Posterior vena cava (tissue), 2 donors: ENCODE measurements at places on chromosomes 3 and 15. TPM values are rescaled to one million over a fixed set of nuclear protein-coding genes. Genes with fewer than 3 reads are reported as not detected.

GRCh38 chr15:48325400-48325799 is 5.8 kb upstream of the DUT start:
- DNase-seq, result no peak

DNA sequence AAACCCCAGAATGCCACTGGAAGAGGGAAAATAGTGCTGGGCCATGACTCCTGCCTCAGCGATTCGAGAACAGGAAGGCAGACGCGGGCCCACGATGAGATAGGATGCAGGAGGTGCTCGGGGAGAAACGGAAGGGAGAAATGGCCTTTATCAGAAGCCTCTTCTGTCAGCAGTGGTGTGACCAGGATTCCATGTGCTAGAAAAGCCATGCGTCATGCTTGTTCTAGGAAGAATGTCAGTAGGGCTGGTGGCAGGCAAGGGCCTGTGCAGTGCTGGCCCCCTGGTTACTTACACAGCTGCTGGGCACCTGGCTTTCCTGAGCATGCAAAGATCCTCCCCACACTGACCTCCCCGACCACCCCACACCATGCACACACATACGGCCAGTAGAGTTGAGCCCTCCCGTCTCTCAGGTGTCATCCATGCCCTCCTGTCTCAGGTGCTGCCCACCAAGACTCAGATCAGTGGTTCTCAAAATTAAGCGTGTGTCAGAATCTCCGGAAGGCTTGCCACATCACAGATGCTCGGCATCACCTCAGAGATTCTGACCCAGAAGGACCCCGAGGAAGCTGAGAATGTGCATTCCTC is 106.7 kb downstream of the ADAMTS17 start:
- no peak for DNase-seq

GRCh38 chr15:66261056-66261455 is 7.5 kb upstream of the MEGF11 start:
- no peak for DNase-seq

DNA sequence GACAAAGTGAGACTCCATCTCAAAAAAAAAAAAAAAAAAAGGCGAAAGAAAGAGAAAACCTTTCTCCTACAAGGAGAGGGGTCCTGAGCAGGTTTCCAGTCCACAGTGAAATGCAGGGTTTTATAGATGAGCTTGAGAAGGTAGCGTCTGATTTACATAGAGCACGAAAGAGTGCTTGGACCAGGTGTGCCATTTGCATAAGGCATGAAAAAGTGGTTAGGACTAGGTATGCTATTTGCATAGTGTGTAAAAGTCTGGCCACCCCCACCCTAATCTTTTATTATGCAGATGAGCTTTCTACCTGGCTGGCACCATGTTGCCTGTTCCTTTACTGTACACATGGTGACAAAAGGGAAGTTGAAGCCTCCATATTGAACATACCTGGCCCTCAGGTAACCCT is 13.6 kb upstream of the RNU6-1 start:
- no peak for DNase-seq

GRCh38 chr3:177322881-177323280 is 125.6 kb upstream of the TBL1XR1 start:
- DNase-seq, result no peak

Gene ATP8B4
- 21.1 TPM for total RNA-seq

- DNase-seq, result no peak
Measured at GRCh38 chr15:79352206-79352605, 41.3 kb downstream of the TMED3 start.

GRCh38 chr3:126022741-126023359 is 53.9 kb downstream of the ROPN1B start:
- DNase-seq, result no peak

DNA sequence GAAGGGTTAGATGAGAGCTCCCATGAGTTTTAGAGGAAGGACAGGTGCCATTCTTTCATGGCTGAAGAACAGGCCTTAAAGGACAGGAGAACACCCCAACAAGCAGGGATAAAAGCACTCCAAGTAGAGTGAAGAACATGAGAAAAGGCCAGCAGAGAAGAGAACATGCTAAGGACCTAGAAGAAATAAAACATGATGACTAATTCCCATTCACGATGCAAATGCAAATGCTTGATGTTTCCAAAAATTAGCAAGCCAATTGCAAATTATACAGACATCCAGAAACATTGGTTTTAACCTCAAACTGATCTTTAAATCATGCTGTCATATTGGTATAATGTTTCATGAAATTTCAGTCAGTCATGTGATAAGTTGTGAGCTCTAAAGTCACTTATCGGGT is 241.7 kb downstream of the CNTN3 start:
- no peak for DNase-seq

Gene UNC45A
- total RNA-seq, result 75.8 TPM

DNA sequence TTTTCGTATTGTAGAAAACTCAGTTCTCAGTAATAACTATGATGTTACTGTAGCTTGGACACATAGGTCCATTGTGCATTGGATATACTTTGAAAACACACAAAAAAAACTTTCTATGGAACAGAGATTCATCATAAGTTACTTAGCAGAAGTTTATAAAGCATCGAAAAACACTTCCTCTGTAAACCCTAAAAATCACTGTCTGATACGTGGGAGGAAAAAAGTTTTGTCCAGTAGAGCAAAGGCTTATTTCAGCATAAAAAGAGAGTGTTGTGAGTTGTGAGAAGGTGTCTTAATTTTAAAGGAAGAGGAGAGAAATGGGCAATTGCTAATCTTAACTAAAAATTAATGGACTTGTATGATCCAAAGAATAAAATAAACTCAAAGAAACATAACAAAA is 64.8 kb downstream of the OSTN start:
- no peak for DNase-seq

GRCh38 chr3:177079684-177080083 is 117.6 kb downstream of the TBL1XR1 start:
- DNase-seq, result no peak

DNA sequence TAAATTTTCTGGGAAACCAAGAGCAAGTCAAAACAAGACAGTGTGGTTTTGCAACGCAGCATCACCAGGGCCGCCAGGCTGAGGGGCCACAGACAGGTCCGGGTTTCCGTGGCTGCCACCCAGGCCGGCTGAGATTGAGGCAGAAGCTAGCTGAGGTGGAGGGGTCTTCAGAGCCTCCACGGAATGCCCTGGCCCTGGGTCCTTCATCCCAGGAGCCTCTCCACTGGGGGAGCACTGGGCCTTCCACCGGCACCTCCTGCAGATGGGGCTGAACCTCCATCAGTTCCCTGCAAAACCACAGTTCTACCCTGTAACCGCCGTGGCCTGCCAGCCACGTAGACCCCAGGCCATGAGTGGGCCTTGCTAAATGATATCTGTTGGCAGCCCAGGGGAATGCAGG is 152.7 kb downstream of the CHSY1 start:
- DNase-seq, result no peak

Gene TICRR
- total RNA-seq, result 0.09 TPM

Gene LARP6
- total RNA-seq, result 44.7 TPM

Gene SEMA3F
- total RNA-seq, result 27.8 TPM

DNA sequence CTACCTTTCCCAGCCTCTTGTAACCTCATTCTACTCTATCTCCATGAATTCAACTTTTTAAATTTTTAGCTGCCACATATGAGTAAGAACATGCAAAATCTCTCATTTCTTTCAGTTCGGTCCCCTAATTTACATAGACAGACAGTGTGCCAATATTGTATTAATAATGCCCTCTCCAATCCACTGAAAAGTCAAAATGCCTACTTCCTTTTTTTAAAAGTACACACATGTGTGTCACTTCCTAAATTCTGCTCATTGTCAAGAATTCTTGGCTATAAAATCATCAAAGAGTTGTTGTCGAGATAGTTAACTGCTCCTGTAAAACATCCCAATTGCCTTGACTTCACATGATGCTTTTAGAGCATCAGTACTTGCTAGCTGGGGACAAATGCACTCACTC is 84.2 kb upstream of the IL12A start:
- DNase-seq, result no peak

GRCh38 chr3:28867836-28868235 is 413.0 kb upstream of the RBMS3 start:
- no peak for DNase-seq

DNA sequence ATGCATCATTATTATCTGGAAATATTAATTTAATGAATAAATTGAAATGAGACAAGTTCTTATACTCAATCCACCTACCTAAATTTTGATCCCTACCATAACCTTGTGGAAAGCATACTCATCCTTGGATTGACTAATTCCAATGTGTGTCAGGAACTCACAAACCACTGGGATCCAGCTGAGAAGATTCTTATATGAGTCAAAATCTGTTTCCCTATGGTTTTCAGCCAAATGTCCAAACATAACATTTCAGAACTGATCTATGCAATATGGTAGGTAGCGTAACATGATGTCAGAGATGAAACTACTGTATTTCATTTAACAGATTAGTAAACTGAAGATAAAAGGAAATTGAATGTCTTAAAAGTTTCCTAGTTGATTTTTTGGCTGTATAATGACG is 250.0 kb downstream of the PLOD2 start:
- no peak for DNase-seq

GRCh38 chr3:99248913-99249312 is 347.4 kb upstream of the DCBLD2 start:
- DNase-seq, result no peak
